ENCODE measurements at places on chromosomes 5 and 9.

GRCh38 chr5:172319708-172320441 is 36.3 kb upstream of the UBTD2 start:
- no peak for DNase-seq

GRCh38 chr9:137365552-137366444 is 57.2 kb downstream of the EXD3 start:
- no peak for DNase-seq

DNA sequence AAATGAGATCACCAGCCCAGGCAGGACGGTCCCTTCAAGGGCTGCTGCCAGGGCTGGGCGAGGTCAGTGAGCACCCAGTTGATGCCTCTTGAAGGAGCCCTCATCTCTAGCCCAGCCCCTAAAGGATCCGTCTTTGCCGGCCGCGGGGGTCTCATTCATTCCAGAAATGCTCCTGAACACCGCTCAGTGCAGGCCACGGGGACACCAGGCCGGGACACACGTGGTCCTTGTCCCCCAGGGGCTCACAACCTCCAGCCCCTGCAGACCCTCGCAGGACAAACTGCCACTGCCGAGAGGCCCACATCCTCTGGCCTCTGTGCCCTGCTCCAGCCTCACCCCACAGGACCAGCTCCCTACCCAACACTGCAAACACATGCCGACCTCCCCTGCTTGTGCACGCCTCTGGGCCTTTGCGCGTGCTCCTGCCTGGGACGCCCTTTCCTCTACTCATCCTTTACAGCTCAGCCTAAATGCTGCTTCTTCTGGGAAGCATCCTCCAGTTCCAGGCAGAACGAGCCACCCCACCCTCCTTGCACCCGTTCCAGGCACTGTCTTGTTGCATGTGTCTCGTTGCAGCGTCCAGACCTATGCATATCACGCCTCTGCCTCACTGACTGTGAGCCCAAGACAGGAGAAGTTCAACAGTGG is 10.3 kb upstream of the LAMC3 start:
- no peak for DNase-seq

DNA sequence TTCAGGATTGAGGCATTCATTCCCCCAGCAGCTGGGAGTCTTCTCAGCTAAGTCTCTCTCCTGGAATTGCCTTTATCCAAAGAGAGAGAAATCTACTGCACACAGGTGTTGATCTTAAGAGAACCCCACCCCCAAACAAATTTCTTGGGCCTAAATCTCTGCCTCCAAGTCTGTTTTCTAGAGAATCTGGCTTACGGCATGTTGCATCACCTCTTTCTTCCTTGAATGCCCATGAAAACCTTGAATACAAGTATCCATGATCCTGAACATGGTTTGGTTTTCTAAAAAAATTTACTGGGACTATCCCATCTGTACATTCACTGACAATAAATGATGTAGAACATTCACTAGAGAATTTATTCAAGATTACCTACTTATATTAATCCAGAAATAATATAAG is 401.6 kb downstream of the PDE4D start:
- DNase-seq: no peak

DNA sequence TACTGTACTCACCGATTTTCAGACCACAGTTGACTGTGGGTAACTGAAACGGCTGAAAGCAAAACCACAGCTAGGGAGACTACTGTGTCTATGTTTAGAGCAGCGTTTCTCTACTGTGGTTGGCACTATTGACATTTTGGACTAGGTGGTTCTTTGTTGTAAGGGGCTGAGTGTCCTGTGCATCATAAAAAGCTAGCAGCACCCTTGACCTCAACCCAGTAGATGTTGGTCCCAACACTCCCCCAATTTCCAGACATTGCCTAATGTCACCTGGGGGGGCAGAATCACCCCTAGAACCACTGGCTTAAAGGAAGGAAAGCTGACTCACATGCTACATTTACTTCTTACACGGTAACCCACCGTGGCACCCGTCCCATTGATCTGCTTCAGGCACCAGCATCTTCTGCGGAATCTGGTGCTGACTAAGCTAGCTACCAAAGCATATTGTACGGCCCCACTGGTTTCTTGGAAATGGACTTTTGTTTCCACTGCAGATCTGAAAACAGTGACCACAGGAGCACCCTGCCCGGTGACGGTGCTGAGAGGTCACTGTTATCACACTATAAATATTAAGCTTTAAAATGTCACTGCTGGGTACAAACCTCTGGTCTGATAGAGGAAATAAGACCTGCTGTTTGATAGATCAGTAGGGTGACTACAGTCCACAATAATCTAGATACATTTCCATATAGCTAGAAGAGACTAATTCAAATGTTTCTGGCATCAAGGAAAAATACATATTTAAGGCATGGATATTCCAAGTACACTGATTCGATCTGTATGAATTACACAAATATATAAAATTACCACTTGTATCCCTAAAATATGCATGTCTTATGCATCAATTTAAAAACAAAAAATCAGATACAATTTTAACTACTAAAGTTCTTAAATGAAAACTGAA is 151.4 kb downstream of the HSD17B3 start:
- peak; percentile 62 for DNase-seq

GRCh38 chr5:150407096-150407720 is 5.5 kb downstream of the CD74 start:
- DNase-seq: no peak

- DNase-seq: no peak
These were observed 7.1 kb downstream of the FLT4 start for GRCh38 chr5:180642181-180642775.

DNA sequence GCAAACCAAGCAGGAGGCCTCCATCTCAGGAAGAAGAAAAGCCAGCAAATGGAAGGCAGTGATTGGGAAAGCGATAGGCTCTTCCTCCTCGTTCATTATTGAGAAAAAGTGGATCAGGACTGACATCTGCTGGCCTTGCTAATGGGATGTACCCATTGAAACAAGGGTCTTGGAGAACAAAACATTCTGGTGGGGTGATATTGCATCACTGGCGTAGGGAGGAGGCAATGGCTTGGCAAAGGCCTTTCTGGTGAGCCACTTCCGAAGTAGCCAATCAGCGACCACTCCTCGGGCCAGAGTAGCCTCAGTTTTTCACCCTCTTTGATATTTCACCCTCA is 86.7 kb upstream of the NFIB start:
- no peak for DNase-seq

GRCh38 chr5:10601246-10602030 is 37.6 kb downstream of the ANKRD33B start:
- DNase-seq: no peak

GRCh38 chr9:23229890-23230317 is 596.1 kb downstream of the ELAVL2 start:
- DNase-seq: no peak

GRCh38 chr5:67515762-67516161 is 319.2 kb upstream of the CD180 start:
- DNase-seq: no peak

- DNase-seq: no peak
These were observed 160.4 kb downstream of the SPATA31D1 start for GRCh38 chr9:82148901-82149461.

DNA sequence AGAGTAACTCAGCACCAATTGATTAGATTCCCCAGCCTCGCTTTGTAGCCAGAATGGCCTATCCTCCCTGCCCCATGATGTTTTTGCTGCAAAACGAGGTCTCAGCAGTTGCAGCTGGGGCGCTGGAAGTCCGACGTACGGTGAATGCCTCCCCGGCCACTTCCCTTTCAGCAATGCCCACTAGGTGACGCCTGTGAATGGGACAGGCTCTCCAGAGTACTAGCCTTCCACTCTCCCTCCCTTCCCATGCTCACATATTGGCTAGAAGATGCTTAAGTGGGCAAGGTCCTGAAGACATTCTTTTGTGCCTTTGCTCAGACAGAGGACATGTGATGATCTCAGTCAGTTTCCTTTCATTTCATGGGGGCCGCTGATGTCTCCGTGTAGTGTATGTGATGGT is 50.8 kb downstream of the DMRT2 start:
- DNase-seq: peak; percentile 1

- no peak for DNase-seq
These were observed 4.2 kb downstream of the PTRH1 start for GRCh38 chr9:127711226-127711701.

GRCh38 chr9:128494108-128494745 is 10.3 kb upstream of the GLE1 start:
- no peak for DNase-seq

DNA sequence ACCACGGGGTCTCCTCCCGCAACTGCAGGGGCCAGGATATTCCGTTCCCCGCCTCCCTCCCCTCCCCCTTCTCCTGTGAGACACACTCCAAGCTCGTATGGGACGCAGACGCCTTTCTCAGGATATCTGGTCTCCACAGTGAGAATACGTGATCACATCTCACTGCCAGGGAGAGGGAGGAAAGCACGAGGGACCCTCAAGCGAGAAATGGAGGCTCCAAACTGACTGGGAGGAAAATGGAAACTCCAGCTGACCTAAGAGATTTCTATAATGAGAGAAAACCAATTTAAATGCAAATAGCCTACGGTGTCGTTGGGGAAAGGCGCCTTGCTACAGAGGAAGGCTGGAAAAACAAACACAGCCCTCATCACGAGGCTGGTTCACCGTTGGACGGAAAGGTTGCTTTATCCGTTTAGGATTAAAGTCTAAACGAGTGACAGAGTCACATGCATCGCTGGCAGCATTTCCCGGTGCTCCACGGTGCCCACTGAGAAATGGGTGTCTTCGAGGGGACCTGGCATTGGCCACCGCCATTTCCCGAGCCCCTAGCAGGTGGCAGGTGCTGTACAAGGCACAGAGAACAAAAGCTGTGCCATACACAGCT is 116.9 kb upstream of the CPEB4 start:
- no peak for DNase-seq

- no peak for DNase-seq
These were observed 17.3 kb upstream of the TGFBI start for GRCh38 chr5:136011414-136012001.

- peak; percentile 35 for DNase-seq
These were observed 135.6 kb downstream of the LIFR start for GRCh38 chr5:38420691-38421390.

DNA sequence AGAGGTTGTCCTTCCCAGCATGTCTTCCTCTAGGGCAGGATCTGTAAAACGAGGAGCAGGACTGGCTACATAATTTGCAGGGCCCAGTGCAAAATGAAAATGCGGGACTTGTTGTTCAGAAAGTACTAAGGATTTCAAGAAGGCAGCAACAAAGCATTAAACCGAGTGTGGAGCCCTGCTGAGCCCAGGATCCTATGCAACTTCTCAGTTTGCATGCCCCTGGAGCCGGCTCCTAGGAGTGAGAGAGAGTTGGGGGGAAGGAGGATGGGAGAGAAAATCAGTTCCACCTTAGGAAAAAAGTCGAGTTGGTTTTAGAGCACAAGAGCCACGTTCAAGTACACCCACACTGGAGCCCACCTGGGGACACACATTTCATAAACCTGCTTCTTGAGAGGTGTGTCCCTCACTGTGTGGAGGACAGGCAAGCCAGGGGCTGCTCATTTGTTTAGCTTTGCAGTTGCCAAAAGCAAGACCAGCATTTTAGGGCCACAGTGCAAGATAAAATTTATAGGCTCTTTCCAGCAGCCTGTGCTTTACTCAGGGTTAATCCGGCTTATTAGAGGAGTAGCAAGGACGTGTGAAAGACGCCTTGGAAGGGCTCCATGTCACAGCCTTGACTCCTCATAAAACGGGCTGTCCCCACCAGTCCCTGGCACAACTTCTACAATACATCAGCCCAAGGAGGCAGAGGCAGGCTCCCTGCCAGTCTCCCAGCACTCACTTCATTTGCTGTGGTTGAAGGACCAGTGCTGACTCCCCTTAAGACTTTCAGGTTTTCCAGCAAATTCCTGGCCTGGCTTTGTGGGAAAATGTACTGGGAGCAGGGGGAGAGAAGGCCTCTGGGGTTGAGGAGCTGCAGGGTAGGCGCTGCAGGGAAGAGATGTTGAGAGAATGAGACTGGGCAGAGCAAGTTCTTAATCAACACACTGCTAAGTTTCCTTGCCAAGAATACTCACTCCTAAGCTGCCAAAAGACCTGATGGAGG is 159.7 kb upstream of the SEMA6A start:
- no peak for DNase-seq

- DNase-seq: no peak
These were observed 12.7 kb upstream of the FCN1 start for GRCh38 chr9:134930398-134930797.

DNA sequence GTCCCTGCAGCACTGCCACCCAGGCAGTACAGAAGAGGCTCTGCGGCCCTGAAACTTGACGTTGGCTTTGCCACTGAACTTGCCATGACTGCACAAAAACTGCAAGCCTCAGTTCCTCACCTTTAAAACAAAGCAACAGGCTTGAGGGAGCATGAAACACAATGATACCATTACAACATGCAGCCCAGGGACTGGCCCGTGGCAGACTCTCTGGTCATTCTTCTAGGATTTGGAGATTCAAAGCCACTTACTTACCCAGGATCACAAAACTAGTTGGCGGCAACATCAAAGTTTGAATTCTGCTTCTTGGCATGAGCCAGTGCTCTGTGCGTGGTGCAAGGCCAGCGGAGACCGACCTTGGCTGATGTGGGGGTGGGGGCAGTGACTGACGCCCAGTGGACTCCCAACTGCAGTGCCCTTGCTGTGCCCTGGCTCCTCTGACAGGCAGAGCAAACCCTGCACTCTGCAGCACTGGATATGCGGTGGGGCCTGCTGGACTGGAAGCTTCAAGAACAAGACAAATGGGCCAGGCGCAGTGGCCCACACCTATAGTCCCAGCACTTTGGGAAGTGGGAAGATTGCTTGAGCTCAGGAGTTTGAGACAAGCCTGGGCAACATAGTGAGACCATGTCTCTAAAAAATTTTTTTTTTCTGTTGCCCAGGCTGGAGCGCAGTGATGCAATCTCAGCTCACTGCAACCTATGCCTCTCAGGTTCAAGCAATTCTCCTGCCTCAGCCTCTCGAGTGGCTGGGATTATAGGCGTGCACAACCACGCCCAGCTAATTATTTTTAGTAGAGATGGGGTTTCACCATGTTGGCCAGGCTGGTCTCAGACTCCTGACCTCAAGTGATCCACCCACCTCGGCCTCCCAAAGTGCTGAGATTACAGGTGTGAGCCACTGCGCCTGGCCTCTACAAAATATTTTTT is 18.9 kb downstream of the SQSTM1 start:
- DNase-seq: no peak

- no peak for DNase-seq
These were observed 13.8 kb downstream of the FOXE1 start for GRCh38 chr9:97866848-97867247.

- no peak for DNase-seq
These were observed 8.2 kb upstream of the RALGDS start for GRCh38 chr9:133129001-133129795.

DNA sequence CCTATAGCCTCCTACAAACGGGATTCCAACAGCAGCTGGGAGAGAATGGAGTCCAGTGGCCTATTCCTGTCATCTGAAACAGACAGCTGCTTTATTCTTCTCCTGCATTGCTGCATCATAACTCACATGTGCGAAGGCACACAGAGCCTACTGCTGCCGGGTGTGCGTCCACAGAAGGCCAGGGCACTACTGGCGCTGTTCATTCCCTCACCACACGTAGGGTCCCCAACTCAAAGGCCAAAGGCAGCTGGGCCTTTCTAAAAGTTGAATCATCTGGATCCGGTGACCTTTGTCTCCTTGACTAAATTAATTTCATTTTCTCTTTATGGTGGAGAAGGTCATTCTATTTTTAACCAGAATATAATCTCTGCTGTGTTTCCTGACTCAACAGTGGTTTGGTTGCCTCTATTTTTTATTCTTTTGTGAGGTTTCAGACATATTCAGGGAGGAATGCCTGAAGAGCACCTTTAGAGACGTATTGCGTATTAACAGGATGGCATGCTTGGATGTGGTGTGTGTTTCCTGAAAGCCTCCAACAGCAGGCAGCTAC is 10.8 kb upstream of the SPATA24 start:
- no peak for DNase-seq

Measured in activated CD4-positive, alpha-beta T cell treated with anti-CD3 and anti-CD28 coated beads, Interleukin-2, amount 50 U/mL, for 48 hours (primary cell).